ENCODE measurements at places on chromosomes 1 and 21. TPM values are rescaled to one million over a fixed set of nuclear protein-coding genes. Genes with fewer than 3 reads are reported as not detected.

- DNase-seq: no peak
Observed at GRCh38 chr1:200128081-200128480, 100.6 kb downstream of the NR5A2 start.

- DNase-seq: no peak
Observed at GRCh38 chr1:209323743-209324142, 259.8 kb upstream of the CAMK1G start.

GRCh38 chr1:208524376-208524775, 280.2 kb upstream of the PLXNA2 start:
- DNase-seq: no peak

GRCh38 chr1:164702216-164702615, 143.2 kb downstream of the PBX1 start:
- no peak for DNase-seq

DNA sequence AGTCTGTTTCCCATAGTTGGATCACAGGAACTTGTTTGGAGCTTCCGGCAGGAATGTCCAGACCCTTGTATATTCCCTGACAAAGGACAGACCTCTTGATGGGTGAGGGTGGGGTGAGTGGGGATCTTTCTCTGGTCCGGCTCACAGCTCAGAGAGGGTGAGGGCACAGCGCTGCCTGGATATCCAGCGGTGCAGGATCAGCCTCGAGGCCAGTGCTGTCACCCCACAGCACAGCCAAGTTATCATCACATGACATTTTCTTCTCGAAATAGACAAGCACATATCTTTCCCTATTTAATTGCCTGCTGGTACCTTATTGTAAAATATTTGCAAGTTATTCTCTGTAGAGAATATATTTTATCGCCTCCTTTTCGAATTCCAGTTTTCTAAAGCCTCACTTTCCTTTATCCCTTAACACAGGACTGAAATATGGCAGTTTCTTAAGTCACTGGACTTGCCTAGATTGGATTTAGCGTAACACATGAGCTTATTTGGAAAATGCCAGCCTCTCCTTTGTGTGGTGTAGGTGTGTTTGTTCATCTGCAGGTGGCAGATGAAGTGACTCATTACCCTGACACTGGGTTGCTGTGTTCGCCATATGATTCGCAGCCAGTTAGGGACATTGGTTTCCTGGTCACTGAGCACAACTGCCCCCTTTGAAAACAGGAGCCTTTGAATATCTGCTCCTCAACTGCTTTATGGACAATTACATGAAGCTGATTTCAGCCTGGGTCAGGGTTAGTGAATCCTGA, 21.4 kb downstream of the CLIC6 start:
- no peak for DNase-seq

GRCh38 chr1:16122916-16123315, 33.0 kb downstream of the EPHA2 start:
- DNase-seq: peak; percentile 76

DNA sequence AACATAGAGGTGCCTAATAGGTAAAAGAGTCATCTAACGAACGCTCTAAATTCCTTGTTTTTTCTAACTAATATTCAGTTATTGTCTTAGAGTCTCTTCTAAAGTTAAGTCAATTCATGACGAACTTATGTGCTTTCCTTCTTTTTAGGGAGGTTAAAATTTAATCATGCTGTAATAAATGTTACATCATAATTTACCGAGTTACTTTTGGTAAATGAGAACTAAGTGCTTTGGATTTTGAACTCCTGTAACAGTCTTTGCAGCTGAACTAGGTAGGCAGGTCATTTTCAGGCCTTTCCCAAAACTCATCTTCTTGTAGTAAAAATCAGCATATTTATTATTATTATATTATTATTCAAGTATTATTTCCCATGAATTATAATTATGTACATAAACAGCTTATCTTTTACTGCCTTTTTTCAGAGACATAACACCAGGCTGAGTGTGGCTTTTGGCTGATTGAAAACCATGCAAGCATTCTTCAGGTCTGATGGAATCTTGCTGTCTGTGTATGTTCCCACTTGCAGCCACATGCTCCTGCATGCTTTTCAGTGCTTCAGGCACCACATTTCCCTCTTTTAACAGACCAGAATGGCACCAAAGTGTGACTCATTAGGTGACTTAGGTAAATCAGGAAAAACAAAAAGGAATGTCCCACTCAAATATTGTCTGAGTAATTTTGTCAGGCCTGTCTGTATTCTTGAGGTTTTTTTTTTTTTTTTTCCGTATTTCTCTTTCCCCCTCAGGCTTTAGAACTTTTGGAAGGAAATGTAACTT, 81.0 kb upstream of the CD55 start:
- DNase-seq: no peak

DNA sequence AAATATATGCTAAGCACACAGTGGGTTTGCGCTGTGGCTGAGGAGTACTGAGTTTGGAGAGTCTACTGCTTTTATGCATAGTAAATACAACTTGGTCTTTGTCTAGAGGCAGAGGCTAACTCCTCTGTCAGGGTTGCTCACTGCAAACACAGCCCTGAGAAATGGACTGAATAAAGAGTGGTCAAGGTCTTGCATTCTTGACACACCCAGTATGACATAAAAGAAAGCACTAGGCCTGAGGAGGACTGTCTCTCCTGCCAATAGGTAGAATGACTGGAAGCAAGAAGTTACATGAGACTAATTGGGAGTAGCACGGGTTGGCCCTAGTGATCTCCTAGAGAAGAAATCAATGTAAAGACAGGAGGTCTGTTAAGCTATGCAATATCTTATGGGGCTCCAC, 367.2 kb upstream of the B3GALT2 start:
- no peak for DNase-seq

DNA sequence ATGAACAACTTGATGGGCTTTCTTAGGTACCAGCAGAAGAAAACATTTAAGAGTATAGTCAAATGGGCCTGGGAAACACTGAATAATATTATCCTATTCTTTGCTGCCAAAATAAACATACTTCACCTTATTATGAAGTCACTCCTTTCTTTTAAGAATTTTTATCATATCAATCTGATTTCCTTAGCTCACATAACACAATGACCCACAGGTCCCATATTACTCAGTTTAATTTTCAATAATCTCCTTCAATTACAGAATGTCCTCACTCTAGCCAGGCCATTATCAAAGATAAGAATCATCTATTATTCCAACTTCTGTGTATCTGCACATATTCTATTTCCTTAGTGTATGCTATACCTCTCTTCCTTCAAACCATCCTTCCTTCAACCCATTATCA, 63.0 kb downstream of the PIGK start:
- no peak for DNase-seq

GRCh38 chr1:109827466-109827865, 63.7 kb upstream of the EPS8L3 start:
- DNase-seq: no peak

GRCh38 chr21:22224261-22224660, 1226.1 kb downstream of the NCAM2 start:
- DNase-seq: no peak

DNA sequence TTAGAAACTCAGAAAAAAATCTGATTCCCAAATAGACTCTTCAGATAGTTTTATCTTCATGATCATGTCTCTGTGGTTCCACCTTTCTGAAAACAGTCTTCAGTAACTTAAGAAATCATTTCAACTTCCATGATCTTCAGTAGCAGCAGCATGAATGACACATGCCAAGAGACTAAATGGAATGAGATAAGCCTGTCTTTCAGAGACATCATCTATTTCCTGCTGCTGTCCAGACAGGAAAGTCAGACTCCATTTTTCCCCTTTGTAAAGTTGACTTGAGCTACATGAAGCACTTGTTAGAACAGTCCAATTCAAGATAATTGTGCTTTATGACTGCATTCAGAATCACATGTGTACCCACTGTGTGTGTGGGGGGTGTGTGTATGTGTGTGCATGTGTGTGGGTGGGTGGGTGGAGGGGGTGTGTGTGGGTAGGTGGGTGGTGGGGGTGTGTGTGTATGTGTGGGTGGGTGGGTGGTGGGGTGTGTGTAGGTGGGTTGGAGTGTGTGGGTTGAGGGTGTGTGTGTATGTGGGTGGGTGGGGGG, 58.8 kb downstream of the CLIC4 start:
- DNase-seq: peak; percentile 6

The OR2AK2 gene
- not detected for total RNA-seq

The CASP9 gene
- 9.6 TPM for total RNA-seq

The C4BPA gene
- not detected for total RNA-seq

Data from activated CD4-positive, alpha-beta T cell treated with anti-CD3 and anti-CD28 coated beads for 36 hours (primary cell).